ENCODE measurements at places on chromosomes 12 and 14.

DNA sequence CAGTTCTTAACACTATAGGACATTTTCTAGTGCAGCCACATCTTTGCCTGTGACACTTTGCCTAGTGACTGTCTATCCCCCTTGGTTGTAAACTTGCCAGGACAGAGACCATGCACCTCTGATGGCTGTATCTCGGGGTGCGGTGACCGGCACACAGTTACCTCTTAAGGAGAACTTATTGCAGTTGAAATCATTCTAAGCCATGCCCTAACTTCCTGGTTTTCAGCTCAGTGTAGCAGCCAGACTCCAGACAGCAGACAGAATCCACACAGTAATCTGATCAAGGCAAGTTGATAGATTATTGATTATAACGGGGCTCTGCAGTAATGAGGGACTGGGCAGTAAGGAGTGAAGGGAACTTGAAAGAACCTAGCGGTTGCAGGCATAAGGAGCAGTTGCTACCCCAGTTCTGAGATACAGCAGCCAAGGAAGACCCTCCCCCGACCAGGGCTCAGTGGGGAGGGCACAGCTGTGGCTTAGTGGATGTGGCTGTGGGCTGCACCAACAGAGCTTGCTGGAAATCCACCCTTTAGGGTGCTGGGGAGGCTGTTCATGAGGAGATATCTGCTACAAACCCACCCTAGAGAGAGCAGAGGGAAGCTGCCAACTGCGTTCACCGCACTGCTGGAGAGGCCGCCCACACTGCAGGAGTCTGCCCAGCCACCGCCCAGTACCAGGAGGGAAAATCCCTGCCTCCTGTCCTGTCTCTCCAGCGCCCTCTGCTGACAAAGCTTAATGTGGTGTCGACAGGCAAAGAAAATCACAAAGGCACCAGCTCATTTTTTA, 58.2 kb upstream of the BEGAIN start:
- DNase-seq = peak; percentile 87

DNA sequence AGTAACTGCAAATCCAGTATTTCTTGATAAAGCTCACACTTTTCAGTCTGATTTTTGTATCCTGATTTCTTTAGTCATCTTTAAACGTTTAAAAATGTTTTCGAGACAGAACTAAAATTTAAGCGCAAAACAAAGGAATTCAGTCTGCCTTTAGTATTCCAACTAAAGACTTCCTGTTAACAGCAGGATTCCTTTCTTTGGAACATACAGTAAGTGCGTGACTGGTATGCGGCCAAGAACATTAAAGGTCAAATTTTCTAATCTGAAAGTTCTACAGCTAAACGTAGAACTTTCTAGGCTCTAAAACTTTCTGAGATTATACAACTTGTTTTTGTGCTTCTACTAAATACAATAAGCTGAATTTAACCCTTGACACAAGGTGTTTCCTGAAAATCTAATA, 9.9 kb downstream of the SAV1 start:
- no peak for DNase-seq

GRCh38 chr12:124673801-124674617, 106.6 kb upstream of the NCOR2 start:
- no peak for DNase-seq

- DNase-seq = peak; percentile 65
These were observed 831 bp downstream of the CRIP1 start for GRCh38 chr14:105487449-105487985.

DNA sequence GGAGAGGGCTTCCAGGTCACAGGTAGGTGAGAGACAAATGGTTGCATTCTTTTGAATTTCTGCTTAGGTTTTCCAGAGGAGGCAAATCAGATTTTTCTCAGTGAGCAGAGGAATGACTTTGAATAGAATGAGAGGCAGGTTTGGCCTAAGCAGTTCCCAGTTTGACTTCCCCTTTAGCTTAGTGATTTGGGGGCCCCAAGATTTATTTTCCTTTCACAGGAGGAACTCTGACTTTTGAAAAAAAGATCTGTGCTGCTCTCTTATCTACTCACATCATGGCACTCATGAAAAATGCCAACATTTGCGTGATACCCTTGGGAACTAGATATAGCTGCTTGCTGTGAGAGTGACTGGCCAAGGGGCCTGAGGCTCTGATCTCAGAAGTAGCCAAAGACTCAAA, 58.0 kb upstream of the EVL start:
- no peak for DNase-seq

GRCh38 chr12:18145924-18146323, 55.9 kb upstream of the RERGL start:
- no peak for DNase-seq

DNA sequence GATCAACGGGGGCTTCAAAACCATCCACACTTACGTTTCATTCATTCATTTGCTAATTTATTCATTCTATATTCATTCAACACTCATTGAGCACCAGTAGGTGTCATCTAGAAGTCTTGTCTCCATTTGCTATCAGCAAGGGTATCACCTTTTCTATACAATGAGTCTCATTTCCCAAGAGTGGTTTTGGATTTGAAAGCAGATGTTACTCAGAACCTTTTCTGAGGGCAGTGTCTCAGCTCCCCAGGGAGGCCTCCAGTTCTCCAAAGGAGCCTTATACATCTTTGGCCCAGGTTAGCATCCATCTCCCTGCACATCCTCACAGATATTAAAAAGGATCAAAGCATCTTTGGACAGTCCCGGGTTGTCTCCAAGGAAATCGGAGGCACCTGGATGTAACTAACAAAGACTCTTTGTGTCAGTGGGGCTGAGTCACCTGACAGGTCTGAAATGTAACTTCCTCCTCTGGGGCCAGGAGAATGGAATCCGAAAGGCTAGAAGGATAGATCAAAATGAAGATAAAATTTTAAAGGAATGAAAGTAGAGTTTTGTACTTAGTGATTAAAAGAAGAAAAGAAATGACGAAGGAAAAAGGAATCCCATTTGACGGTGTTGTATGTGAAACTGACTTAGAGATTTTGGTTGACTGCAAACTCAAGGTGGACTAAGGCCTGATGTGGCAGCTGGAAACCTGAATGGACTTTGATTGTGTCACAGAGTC, 103.0 kb downstream of the VCPKMT start:
- DNase-seq = no peak
